Hypothalamus (tissue), 51 donors: ENCODE measurements at places on chromosomes 11 and 22.
A peak's percentile ranks its signal among the peaks of the same experiment; 100 is the strongest.

DNA sequence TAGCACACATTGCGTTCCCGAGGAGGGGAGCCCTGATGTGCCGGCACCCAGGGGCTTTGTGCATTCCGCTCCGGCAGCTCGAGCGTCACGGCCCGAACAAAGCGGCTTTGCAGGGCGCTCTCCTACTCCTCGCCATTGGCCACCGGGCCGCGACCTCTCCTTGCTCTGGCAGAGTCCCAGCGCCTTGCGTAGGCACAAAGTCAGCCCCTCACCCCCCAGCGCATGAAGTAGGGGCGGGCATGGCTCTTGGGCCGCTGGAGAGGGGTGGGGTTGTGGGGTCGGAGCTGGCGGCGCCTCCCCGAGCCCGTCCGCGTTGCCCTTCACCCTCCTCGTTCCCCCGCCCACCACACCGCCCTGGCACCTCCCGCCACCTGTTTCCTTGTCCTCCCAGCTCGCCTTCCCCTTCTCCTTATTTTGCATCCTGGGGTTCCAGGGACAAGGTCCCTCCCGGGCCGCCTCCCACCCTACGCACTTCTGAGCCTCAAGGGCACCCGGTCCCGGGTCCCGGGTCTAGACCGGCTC, 753 bp upstream of the PPARA start:
- peak; percentile 81 for DNase-seq

- DNase-seq = no peak
Measured at GRCh38 chr11:75141166-75141565, 9.7 kb upstream of the SLCO2B1 start.

GRCh38 chr22:26466196-26466595, 17.4 kb downstream of the HPS4 start:
- DNase-seq = no peak

DNA sequence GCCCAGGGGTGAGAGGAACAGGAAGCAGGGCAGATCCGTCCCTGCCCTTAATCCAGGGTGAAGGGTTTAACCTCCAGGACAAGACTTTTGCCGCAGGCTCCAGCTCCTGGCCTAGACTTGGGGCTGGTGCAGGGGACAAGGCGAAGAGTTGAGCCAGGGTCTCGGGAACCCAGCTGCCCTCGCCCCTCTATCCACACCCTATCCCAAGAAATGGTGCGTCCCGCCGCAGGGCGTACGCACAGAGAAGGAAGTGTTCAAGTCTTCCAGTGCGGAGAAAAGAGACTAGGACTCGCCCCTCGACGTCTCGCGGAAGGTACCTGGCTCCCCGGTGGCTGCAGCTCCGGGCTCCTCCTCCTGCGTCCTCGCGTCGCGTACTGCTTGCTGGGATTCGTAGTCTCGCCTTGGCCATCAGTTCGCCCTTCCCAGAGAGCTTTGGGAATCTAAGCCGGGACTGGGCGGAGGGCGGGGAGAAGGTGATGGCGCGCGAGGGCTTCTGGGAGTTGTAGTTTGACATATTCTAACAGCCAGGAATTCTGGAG, at the start of gene ZMAT5:
Gene ZMAT5 (minus strand): TSS at position 376 of the 539 bp plus-strand sequence. CDS start 18,463 bp downstream, outside the sequence.
- peak; percentile 85 for DNase-seq

GRCh38 chr11:69447786-69448185, 33.7 kb upstream of the LINC01488 start:
- DNase-seq = no peak

- no peak for DNase-seq
Measured at GRCh38 chr11:69727266-69727665, 23.4 kb upstream of the FGF19 start.

- no peak for DNase-seq
Measured at GRCh38 chr11:128473636-128474035, 113.7 kb downstream of the ETS1 start.

- DNase-seq = no peak
Measured at GRCh38 chr11:132134322-132134721, 763.9 kb downstream of the NTM start.

DNA sequence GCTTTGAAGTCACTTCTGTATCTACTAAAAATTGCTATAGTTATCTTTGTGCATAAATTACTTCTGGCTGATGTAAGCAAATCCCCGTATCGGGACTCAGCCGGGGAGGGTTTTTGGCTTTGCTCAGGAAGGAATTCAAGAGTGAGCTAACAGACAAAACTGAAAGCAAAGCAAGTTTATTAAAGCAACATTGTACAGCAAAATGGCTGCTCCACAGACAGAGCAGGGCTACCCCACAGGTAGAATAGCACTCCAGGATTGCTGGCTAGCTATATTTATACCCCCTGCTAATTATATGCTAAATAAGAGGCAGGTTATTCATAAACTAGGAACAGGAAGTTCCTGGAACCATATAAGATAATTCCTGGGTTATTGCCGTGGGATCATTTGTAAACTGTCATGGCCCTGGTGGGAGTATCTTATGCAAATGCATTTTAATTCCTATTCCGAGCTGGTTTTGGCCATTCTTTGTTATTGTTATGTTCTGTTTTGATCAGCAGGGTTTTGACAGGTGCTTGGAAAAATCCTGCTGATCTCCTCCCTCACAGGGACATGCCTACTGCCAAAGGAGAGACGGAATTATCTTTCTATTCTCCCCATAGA, 15.2 kb downstream of the MIF start:
- no peak for DNase-seq

DNA sequence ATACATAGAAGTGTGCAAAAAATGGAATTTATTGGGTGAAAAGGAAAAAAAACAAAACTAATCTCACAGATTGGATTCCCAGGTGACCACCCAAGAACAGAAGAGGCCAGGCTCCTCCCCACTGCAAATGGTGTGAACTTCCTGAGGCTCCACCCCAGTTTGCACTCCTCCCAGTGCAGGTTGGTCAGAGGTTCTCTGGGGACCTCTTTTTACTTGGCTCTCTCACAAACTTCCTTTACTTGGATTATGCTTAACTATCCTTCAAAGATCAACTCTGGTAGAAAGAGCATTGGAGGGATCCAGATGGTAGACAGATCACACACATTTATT, 138.9 kb upstream of the CCDC90B start:
- no peak for DNase-seq

GRCh38 chr11:120256178-120256577, 16.2 kb downstream of the POU2F3 start:
- DNase-seq = no peak

GRCh38 chr11:128324051-128324481, 263.3 kb downstream of the ETS1 start:
- no peak for DNase-seq

DNA sequence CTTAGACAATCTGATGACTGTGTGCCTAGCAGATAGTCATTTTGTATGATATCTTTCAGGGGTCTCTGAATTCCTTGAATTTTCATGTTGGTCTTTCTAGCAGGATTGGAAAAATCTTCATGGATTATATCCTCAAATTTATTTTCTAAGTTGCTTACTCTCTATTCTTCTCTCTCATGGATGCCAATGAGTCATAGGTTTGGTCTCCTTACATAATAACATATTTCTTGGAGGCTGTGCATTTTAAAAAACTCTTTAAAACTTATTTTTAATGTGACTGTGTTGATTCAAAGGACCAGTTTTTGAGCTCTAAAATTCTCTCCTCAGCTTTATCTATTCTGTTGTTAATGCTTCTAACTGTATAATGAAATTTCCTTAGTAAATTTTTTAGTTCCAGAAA, 198.7 kb downstream of the AASDHPPT start:
- no peak for DNase-seq

- DNase-seq = no peak
Measured at GRCh38 chr11:22774716-22775115, 54.9 kb downstream of the SVIP start.

DNA sequence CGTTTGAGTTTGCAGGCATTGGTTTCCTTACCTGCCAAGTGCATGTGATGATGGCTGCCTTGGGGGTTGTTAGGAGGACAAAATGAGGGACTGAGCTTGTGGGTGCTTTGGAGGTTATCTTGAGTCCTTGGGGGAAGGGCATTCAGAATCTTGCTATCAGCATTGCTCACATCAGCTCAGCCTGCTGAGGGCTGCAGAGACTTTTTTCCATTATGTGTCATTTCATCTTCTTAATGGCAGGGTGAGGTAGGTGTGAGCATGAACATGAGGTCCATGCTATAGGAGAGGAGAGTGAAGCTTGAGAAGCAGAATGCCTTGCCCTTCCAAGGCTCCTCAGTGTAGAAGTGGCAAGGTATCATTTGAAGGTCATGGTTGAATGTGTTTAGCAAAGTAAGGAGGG, 112.3 kb downstream of the MIAT start:
- no peak for DNase-seq

- DNase-seq = no peak
Measured at GRCh38 chr22:39238101-39238466, 6.7 kb downstream of the PDGFB start.

GRCh38 chr11:833114-833791, 501 bp downstream of the CD151 start:
- DNase-seq = peak; percentile 39

DNA sequence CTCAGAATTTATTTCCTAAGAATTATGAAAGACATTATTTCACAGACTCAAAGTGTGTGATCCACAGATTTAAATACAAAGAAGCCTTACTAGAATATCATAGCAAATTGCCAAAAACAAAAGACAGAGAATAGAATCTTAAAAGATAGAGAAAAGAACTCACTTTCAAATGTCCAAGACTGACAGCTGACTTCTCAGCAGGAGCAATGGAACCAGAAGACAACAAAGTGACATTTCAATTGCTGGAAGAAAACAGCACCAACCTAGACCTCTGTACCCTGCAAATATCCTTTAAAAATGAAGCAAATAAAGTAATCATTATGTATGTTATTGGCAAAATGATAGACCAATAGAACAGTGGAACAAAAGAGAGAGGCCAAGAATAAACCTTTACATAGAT, 109.2 kb downstream of the TTC17 start:
- DNase-seq = no peak

DNA sequence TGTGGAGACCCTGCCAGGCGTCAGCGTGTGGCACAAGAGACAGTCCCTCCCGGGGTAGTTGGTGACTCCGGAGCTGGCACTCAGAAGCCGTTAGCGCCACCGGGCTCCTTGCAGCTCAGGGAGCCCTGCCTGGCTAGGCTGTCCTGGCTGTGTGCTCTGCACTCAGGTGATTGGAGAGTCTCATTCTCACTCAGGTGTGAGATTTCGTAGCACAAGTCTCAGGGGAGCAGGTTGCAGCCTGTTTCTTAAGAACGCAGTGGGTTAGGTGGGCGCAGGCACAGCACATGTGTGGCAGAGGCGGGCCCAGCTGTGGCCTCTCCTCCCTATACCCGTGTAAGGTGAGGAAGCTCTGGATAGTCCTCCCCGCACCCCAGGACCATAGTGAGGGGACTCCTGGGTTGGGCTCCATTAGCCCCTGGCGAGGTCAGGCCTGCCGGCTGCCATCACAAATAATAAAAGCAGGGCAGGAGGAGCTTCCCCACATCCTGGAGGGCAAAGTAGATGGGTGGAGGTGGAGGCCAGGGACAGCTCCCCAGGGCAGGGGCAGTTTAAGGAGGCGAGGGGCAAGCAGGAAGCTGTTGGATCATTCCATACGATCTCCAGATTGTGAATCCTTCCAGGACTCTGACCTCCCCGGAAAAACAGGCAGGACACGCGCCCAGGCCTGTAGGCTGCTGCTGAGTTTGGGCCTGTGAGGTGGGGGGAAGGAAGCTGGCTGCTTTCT, 39.4 kb downstream of the SBF1 start:
- DNase-seq = no peak

- DNase-seq = no peak
Measured at GRCh38 chr11:118406599-118407166, 5.3 kb downstream of the ATP5MG start.

DNA sequence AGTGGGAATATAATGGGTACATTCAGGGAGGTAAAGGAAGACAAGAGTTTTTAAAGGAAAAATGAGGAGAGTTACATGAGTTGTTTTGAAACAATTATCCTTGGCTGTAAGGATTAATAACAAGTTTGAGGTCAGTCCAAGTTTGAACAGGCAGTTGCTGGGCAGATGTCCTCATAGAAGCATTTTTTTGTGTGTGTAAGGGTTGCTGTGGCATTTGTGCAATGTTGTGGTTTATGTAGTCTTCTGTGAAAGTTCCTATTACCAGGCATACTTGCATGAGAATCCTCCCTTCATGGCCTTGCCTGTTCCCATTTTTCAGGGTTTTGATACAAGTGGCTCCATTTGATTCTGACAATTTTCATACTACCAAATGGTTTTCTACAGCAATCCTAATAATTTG, 400.2 kb downstream of the KCNA4 start:
- DNase-seq = no peak

DNA sequence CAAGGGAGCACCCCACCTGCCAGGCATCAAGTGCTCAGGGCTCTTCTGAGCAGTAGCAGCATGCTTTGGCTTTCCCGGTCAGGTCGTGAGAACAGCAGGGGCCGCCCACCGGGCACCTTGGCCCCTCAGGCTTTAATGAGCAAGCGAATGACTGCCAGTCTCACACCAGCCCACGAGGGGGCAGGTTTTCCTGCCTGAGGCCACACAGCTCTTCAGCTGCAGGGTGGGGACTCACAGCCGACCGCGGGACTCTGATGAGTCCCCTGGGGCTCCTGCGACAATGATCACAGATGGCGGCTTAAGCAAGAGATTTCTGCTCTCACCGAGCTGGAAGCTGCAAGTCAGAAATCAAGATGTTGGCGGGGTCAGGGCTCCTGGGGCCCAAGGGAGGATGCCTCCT, 14.3 kb upstream of the FGF19 start:
- no peak for DNase-seq

- no peak for DNase-seq
Measured at GRCh38 chr22:31327806-31328543, 18.2 kb downstream of the PATZ1 start.

- DNase-seq = peak; percentile 29
Measured at GRCh38 chr22:36775586-36775963, 344 bp downstream of the IFT27 start.

- no peak for DNase-seq
Measured at GRCh38 chr11:35641964-35642363, 20.6 kb upstream of the TRIM44 start.

GRCh38 chr11:110883256-110883655, 171.0 kb upstream of the ARHGAP20 start:
- peak; percentile 1 for DNase-seq

- no peak for DNase-seq
Measured at GRCh38 chr11:8180469-8180868, 11.6 kb upstream of the RIC3 start.

- no peak for DNase-seq
Measured at GRCh38 chr22:44362249-44363012, 49.7 kb upstream of the SHISAL1 start.

DNA sequence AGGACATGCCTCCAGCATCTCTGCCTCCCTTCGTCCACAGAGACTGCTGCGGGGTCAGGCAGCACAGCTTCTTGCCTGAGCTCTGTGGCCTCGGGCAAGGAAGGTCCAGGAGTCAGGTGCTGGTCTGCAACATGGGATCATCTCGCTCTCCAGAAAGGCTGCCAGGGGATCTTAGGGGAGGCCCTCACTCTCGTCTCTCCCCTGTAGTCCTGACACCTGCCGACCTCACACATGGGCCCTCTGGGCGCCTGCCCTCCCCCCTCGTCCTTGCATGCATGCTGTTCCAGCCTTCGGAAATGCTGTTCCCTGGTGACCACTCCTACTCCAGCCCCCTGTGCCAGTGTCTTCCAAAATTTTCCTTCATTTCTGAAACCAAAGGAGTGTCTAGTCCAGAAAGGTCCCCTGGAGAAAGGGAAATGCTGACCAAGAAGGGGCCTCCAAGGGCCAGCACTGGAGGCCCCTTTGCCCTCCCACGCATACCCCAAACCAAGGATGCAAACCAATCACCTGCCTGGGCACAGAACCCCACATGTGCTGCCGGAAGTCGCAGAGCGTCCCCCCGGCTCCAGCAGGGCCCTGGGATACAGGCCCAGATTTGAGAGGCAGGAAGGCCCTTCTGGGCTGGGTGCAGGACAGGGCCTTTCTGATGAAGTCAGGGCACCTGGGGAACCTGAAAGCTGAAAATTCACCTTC, 41.0 kb downstream of the IGF2 start:
- DNase-seq = no peak
